ENCODE measurements at places on chromosomes 2 and 18. TPM values are rescaled to one million over a fixed set of nuclear protein-coding genes. Genes with fewer than 3 reads are reported as not detected.

The DIPK1C gene
- not detected for total RNA-seq

The SP9 gene
- not detected for total RNA-seq

The CD8B2 gene
- not detected for total RNA-seq

The LAPTM4A gene
- total RNA-seq = 85.4 TPM

The TRABD2A gene
- total RNA-seq = 1.4 TPM

The SLC9A2 gene
- total RNA-seq = 0.14 TPM

The TUBA4B gene
- not detected for total RNA-seq

The SERPINB3 gene
- 32.5 TPM for total RNA-seq

The LIPG gene
- 23.2 TPM for total RNA-seq

The MROH2A gene
- total RNA-seq = not detected

The POMC gene
- 0.07 TPM for total RNA-seq

The NGEF gene
- total RNA-seq = 2.1 TPM

The VWA3B gene
- total RNA-seq = 0.07 TPM

The XDH gene
- 16.9 TPM for total RNA-seq

The ONECUT2 gene
- total RNA-seq = under 0.01 TPM

The GAL3ST2 gene
- total RNA-seq = not detected

The CYTIP gene
- not detected for total RNA-seq

The WNT6 gene
- total RNA-seq = not detected

The C2orf78 gene
- not detected for total RNA-seq

The RGPD8 gene
- 10.3 TPM for total RNA-seq

The NT5C1B gene
- total RNA-seq = not detected

The CCDC93 gene
- total RNA-seq = 18.8 TPM

The ING5 gene
- total RNA-seq = 30.1 TPM

The BOLL gene
- not detected for total RNA-seq

Data from nasal cavity respiratory epithelium epithelial cell of viscerocranial mucosa (primary cell).